ENCODE measurements at places on chromosomes 7 and 10.

DNA sequence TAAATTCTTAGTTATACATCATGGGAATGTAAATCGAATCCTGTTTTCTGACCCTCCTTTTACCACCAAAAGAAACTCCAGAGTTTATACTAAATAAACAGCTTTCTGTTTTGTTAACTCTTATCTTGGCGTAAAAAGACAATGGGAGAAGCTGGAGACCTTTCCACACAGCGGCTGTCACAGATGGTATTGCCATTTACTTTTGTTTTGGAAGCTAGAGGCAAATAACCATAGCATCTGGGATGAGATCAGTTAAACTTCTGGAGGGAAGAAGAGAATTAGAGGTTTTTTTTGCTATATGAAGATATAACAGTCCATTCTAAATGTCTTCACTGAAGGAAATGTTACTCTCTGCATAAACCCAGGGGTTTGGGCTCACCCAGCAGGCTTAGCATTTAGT lies 258.9 kb downstream of the REEP3 start:
- no peak for DNase-seq

DNA sequence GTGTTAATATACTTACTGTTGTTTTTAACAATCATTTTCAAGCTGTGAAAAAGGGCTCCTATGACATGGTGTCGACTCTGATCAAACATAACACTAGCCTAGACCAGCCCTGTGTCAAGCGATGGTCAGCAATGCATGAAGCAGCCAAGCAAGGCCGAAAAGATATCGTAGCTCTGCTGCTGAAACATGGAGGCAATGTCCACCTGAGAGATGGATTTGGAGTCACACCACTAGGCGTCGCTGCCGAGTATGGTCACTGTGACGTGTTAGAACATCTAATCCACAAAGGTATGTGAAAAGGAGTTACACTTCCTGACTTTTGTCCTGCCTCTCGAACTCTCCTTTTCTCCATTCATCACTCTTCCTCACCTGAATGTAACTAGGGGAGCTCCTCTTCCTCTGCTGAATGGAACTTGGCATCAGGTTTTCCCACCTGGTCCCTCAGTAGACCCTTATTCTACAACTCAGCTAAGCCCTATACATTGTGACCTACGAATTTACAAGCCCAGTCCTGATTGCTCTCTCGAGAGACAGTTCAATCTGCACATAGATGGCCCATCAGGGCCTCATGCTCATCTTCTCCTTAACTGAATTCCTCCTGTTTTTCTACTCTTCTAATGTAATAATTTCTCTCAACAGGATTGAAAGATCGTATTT lies 23.0 kb downstream of the ASB15 start:
- peak; percentile 15 for DNase-seq

DNA sequence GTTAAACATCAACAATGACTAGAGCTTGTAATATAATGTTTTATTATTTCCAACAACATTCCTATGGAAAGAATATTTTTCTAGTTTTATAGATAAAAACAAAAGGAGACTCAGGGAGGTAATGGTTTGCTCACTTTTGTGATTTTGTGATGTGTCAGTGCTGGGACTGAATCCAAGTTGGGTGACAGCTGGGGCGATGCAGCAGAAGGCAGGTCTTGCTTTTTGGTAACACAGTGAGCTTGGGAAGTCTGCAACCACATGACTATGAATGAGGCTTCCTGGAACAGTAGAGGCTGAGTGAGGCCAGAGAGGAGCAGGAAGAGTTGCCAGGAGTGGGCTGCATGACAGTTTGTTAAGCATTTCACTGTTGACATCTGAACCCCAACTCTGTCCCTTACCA lies 4.9 kb upstream of the YKT6 start:
- DNase-seq, result no peak

GRCh38 chr10:122190176-122190943 lies 80.7 kb upstream of the BTBD16 start:
- DNase-seq, result no peak

- DNase-seq, result no peak
Measured at GRCh38 chr10:34628174-34628796, 186.8 kb downstream of the PARD3 start.

DNA sequence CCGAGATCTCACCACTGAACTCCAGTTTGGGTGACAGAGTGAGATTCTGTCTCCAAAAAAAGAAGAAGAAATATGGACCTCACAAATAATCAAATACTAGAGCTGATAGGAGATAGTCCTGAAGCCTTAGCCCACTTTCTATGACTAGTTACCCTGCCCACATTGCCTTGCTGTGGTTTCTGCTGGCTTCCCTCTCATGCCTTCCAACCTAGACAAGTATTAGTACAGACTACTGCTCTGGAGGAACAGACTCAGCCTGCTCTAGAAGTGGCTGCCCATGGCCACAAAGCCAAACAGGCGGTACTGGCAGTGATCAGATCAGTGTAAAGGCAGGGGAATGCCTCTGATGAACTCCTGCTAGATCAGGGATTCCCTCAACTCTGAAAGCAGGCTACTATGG lies 89.7 kb upstream of the PRKAR2B start:
- DNase-seq, result no peak

Data from WERI-Rb-1 (cell line).